AG10803 (cell line): ENCODE measurements at places on chromosomes 16 and 17.

GRCh38 chr17:35915153-35915964 lies 15.2 kb downstream of the RDM1 start:
- DNase-seq = no peak

- DNase-seq = peak; percentile 25
Measured at GRCh38 chr17:17568772-17569195, 22.7 kb downstream of the PEMT start.

GRCh38 chr16:4123616-4124300 lies 7.5 kb upstream of the ADCY9 start:
- DNase-seq = peak; percentile 48

DNA sequence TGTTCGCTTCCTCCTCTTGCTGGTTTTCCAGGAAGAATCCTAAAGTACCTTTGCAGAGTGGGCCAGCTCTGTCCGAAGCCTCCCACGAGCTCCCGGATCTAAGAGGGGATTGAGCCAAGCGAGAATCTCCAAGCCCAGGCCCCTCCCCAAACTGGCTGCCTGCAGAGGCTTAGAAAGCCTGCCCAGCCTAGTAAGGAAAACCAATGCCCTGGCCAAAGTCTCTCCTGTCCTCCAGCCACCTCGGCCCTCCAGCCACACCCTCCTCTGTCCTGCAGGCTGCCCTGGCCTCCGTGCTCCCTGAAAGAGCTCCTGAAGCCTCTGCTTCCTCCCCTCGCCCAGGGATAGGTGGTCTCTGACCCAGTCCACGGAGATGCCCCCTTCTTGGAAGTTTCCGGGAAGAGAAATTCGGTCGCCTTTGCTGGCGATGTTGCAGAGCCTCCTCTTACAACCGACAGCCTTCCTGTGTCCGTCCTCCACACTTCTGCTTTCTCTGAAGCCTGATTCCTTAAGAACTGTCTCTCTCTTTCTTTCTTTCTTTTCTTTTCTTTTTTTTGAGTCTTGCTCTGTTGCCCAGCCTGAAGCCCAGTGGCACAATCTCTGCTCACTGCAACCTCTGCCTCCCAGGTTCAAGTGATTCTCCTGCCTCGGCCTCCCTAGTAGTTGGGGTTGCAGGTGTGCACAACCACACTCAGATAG lies 54.9 kb upstream of the TOB1 start:
- no peak for DNase-seq

DNA sequence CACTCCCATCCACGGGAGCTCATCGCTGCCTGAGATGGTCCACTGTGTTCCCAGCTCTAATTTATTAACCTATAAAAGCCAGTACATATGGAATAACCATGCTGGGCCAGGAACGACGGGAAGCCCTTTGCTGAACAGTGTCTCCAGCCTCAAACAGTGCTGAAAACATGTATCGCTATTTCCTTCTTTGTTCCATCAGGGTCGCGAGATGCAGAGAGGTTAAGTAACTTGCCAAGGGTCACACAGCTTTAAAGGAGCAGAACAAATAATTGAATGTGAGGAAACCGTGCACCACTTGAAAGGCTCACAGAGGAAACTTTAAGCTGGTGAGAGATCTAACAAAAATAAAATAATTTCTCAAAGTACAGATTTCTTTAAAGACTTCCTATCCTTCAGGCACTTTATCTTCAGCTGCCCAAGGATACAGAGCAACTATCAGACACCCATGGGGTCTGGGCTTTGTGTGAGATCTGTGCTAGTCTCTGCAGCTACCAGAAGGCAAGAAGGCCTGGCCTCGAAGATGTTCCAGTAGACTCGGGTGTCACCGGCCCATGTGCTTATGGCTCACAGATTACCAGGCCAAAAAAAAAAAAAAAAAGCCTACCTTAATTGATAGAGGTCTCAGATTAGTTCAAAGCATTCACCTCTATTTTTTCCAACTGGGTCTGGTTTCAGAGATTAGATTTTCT lies 207.8 kb upstream of the FOXF1 start:
- no peak for DNase-seq

DNA sequence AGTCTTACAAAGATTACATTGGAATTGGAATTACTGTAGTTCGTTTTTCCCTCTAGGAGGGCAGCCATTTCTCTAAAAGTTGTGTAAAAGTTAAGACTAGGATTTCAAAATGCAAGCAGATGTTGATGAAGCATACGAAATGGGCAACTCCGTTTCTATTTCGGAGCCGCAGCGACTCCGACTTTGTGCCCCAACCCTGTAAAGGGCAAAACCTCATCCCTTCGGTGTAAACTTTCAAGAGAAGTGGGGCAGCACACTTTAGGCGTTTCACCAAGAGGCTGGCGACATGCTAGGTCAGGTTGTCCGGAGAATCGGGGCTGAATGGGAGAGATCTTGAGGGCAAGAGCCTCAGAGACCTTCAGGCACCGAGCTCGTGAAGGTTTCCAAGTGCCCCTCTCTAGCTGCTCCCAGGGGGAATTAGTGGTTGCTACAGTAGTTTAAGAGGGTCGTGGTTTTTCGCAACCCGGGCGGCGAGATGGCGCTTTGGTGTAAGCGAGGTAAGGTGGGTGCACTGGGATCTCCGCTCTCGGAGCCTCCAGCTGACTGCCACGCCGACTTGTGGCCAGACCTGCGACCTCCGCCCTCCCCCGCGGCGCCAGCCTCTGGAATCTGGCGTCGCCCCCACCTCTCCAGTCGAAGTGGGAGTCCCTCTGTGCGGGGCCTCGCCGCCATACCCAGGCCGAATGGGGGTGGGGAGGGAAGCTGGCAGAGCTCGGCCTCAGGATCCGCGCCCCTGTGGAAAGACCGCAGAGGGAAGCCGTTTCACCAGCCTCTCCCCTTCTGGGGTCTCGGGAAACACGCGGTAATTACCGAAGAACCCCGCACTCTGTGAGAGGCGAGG lies 1.0 kb upstream of the HEXIM2 start:
- peak; percentile 75 for DNase-seq

DNA sequence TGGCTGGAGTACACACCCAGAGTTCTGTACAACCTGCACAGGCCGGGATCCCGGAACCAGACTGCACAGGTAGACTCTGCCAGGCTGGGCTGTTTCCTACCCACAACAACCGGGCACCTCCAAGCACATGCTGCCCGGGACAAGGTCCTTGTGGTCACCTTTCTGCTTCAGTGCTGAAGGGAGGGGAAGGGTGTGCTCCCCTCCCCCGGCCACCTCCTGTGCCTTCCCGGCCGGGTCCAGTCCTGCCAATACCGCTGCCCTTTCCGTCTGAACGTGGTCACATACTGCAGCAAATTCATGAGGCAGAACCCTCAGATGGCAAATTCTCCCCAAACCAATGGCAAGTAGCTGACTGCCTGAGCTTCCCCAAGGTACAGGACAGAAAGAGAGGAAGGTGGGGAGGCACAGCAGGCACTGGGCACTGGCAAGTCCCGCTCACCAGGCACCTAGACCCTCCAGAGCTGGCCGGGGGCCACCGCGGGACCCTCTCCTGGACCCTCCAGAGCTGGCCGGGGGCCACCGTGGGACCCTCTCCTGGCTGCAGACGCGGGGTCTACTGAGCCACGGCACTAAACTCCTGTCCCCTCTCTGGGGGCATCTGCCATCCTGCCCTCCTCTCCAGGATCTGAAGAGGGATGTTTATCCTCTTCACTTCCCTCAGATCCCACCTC lies 22.8 kb downstream of the SLC43A2 start:
- no peak for DNase-seq

DNA sequence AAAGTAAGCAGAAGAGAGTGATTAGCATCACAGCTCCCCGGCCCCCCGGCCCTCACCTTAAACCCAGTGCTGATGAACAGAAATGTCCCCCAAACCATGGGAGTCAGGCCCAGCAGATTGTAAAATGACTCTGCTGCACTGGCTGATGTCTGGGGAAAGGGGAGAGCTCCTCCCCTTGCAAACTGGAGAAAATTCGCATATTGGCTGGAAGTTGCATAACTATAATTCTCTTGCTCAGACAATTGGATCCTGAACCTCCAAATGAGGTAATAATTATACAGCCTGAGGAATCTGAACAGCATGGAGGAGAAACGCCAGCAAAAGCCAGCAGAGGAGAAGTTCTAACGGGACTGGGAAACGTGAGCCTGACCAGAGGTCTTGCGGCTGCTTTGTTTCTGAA lies 109.7 kb downstream of the C16orf95 start:
- DNase-seq = peak; percentile 93

DNA sequence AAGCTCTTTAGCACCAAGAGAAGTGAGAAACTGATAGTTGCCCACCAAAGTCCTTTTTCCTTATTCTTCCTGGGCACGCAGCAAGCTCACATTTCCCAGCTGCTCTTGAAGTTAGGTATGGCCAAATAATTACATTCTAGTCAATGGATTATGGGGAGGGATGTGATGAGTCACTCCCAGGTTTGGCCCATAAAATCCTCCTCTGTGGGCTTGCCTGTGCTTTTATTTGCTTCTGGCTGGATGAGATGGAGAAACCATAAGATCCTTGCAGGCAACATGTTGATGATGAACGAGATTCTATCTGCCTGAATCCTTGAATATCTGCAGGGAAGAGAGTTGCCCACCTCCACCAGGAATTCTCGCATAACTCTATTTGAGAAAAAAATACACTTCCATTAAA lies 568.3 kb upstream of the SALL1 start:
- no peak for DNase-seq

- DNase-seq = no peak
Measured at GRCh38 chr17:44362949-44363612, 572 bp downstream of the FAM171A2 start.

DNA sequence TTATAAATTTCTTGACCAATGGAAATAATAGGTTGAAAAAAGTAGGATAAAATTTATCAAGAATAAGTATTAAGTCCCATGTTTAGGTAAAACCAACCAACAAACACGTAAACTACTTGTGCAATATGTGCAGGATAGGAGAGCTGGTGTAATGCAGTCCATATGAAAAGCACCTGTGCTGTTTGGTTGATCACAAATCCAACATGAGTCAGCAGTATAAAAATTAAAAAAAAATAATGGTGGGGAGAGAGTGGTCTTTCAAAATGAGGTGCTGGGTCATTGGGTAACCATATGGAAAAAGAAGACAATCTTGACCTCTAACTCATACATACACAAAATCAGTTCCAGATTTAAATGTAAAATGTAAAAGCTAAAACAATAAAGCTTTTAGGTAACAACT lies 181.8 kb downstream of the HS3ST3B1 start:
- no peak for DNase-seq

DNA sequence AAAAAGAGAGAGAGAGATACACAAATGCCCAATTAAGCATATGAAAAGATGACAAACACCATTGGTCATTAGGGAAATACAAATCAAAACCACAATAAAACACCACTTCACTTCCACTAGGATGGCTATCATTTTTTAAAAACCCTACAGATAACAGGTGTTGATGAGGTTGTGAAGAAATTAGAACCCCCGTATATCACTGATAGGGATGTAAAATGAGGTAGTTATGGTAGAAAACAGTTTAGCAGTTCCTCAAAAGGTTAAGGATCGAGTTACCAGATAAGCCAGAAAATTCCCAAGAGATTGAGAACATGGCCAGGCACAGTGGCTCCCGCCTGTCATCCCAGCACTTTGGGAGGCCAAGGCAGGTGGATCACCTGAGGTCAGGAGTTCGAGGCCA lies 2.8 kb downstream of the P2RX5 start:
- no peak for DNase-seq

GRCh38 chr16:83004868-83005652 lies 378.3 kb downstream of the CDH13 start:
- no peak for DNase-seq

DNA sequence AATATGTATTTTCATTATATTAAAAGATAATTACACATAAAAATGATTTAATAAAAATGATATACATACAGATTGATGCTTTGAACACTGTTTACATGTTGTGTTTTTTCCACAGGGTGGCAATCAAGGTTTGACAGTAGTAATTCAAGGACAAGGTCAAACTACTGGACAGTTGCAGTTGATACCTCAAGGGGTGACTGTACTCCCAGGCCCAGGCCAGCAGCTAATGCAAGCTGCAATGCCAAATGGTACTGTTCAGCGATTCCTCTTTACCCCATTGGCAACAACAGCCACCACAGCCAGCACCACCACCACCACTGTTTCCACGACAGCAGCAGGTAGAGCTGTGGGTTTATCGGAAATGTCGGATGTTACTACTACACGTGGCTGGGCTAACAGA lies 52.2 kb downstream of the C17orf58 start:
- DNase-seq = no peak

GRCh38 chr17:58703137-58703915 lies 10.9 kb downstream of the RAD51C start:
- peak; percentile 28 for DNase-seq

GRCh38 chr17:45016823-45017222 lies 34.6 kb downstream of the DCAKD start:
- DNase-seq = peak; percentile 19

DNA sequence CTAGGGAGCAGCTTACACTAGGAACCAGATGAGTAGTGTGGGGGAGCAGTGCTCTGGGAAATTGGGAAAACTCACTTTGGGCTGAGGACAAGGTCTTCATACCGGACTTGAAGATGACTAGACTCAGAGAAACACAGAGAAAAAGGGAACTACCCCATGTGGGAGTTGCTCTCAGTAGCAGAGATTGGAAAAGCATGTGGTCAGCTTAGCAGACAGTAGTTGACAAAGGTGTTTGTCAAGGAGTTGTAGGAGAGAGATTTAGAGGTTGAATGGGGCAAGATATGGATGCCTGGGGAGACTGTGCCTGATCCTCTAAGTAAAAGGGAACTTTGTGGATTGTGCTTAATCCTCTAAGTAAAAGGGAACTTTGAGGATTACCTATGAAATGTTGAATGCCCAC lies 194.5 kb upstream of the COX10 start:
- no peak for DNase-seq

DNA sequence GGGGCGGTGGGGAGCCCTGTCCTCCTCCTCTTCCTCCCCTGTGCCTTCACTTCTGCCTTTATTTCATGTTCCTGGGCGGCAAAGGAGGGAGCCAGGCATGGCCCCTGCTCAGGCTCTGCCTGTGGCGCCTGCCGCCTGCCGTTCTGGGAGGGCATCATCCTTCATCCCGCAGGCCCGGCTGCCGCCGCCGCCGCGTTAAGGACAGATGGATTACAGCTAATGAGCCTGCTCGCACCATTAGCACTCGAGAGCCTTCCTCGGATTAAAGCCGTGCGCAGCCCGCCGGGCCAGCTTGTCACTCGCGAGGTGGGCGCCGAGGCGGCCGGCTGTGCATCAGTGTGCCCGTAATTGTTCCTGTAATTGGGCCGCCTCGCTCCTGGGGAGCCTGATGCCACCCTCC lies 127.7 kb upstream of the GSE1 start:
- no peak for DNase-seq

DNA sequence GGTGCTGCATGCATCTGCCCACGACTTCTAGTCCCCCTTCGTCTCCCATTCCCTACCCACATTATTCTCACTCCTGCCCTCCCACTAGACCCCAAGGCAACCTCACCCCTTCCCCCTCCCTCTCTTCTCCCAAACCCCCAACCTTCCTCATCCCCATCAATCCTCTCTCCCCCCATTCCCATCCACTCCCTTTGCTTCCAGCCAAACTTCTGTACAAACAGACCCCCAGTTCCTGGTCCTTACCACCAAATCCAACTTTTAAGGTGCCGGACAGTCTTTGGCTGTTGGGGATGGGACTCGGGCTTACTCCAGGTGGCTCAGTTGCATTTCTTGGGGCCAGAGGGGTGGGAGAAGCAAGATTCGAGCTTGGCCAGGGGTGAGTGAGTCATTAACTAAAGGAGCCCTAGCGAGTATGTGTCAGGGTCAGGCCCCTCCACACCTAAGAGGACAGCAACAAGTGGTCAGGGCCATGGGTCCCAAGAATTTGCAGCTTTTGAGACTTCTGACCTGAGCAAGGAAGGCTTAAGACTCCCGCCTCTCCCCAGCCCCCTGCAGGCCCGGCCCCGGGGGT lies at the start of gene SLC38A8:
Gene SLC38A8 (minus strand): TSS at position 488 of the 571 bp plus-strand sequence. CDS start 638 bp downstream, outside the sequence.
- no peak for DNase-seq

GRCh38 chr16:81500833-81501521 lies 56.4 kb downstream of the CMIP start:
- DNase-seq = peak; percentile 71
